ENCODE measurements at places on chromosomes 7 and 10.

GRCh38 chr7:106957766-106958165 is 86.7 kb upstream of the PRKAR2B start:
- no peak for DNase-seq

- no peak for DNase-seq
These were observed 455 bp downstream of the CUL2 start for GRCh38 chr10:35089611-35090161.

GRCh38 chr10:34771106-34771505 is 44.0 kb downstream of the PARD3 start:
- DNase-seq = no peak

DNA sequence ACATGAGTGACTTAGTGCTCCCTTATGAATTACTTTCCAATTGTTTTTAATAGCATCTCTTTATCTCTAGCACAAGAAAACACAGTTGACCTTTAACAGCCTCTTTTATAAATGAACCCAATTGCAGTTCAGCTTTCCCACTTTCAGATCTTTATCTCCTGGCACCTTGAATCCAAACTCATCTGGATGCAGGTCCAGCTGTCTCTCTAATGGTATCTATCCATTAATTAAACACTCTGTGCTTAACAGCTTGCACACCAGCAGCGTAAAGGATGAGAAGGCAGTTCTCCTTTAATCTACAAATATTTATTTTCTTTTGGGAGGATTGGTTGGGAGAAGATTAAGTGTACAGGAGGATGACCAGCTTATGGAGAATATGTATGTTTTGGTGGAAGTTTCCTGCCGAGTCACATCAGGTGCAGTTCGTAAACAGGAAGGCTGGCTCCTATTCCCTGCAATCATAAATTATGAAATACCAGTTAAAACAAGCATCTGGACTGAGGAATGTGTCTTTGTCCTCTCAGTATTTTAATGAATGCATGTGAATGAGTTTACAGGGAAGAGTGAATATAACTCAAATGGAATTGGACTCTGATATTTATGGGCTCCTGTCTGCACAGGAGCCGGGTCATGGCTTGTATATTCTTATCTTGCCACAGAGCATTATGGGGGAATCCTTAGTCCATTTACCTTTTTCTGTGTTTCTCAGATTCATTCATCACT is 232.7 kb downstream of the PHF14 start:
- DNase-seq = peak; percentile 7

DNA sequence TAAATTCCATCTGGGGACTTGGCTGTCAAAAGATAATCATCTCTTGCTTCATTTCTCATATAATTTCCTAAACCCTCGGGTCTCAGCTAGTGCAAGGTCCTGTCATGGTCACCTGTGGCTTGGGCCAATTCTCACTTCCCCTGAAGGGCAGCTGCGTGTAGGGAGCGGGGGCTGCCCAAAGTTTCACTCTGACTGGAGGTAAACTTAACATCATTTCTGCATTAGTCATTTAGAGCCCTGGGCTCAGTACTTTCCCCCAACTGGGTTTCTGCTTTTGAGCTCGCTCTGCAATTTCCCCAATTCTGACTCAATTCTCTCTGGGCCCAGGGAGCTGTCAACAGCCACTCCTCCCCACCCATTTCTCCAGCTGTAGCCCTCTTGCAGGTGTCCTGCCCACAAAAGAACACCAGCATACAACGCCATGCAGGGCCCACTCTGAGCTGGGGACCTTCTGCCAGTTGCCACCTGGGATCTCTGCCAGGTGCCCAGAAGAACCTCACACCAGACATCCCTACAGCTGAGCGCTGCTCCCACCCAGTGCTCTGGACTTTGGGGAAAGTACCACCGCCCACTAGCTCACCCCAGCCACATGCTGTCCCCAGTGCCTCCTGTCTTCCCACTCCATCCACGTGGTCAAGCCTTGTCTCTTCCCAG is 37.9 kb downstream of the VOPP1 start:
- no peak for DNase-seq

GRCh38 chr10:131722525-131723264 is 178.1 kb upstream of the PPP2R2D start:
- DNase-seq = no peak

DNA sequence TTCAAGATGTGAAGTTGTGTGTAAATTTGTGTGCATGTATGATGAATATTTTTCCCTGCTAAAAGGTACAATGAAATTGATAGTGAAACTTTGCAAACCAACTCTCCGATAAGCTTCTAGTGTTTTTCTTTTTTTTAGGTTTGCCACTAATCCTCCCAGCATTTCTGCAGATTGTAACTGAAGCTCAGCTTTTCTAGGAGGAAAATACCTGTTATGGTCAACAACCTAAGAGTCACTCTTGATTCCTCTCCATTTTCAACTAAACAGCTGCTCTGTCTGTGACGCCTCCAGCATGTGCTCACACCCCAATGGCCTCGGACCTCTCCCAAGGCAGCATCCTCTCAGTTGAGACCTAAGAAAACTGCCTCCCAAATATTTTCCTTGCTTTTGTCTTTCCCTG is 406.2 kb downstream of the KCNMA1 start:
- no peak for DNase-seq

DNA sequence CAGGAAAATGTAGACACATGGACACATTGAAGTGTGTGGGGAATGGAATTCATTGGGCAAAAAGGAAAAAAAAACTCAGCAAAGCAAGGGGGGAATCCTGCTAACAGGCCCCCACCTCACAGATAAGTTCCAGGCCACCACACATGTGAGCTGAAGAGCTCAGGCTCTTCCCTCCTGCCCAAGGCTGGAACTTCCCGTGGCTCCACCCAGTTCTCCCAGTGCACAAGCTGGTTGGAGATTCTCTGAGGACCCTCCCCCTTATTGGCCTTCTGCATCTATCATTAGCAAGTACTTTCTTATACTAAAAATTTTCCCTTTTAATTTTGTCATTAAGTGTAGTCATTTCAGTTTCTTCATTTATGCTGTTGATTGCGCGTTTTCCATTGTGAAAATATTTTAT is 190.8 kb downstream of the CCSER2 start:
- DNase-seq = no peak

DNA sequence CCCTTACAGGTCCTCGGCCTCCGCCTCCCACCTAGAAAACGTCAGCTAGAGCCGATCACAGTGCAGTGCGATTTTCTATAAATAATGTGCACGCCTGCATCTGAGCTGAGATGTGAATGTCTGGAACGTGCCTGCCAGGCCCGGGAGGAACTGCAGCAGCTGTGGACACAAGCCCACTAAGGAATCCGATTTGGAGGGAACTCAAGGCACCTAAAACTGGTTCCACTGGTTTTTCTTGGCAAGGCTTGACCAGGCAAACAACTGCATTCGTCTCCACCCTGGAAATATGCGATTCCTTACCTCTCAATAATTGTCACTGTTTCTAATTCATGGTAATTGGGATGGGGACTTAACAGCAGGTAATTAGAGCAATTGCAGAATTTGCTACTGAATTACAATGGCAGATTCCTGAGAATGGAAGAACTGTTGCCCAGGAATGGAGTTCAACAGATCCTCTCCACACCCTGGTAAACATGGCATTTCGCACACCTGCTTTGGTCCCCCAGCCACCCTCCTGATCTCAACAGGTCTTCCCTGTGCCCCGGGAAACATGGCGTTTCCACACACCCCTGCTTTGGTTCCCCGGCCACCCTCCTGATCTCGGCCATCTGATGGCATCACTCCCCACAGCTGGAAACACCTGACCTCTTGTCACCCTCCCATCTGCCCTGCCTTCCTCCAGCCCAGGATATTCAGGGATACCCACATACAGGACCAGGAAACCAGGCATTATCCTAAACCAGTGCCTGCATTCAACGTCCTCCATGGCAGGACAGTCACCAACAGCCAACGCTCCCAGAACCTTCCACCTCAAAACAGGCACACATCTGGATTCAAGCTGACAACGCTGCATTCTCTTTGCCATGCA is 76.0 kb downstream of the DIP2C start:
- DNase-seq = peak; percentile 67

DNA sequence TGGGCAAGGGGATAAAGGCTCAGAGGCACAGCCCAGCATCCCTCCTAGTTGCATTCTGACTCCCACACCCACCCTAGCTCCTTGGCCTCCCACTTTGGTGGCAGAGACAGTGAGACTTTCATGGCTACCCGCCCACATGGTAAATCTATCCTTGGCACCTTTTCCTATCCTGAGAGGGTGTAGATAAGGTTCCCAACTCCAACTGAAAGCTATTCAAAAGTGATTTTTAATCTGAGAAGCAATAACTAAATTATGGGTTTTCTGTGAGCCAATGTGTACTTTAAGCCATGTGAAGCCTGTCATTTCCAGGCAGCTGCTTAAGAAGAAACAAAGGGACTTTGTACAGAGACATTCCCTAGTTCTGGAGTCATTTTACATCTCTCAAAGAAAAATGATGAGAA is 9.1 kb downstream of the LAMB1 start:
- no peak for DNase-seq

GRCh38 chr10:47218803-47219202 is 81.2 kb upstream of the GDF10 start:
- no peak for DNase-seq

GRCh38 chr7:37346761-37347160 is 101.9 kb downstream of the ELMO1 start:
- DNase-seq = peak; percentile 53

GRCh38 chr7:11960621-11961020 is 128.6 kb upstream of the THSD7A start:
- no peak for DNase-seq

- no peak for DNase-seq
These were observed 328.1 kb downstream of the HGF start for GRCh38 chr7:81441750-81442149.

- no peak for DNase-seq
These were observed 97.8 kb downstream of the GALNT17 start for GRCh38 chr7:71229699-71230098.

GRCh38 chr10:86673216-86673826 is 5.0 kb downstream of the LDB3 start:
- DNase-seq = no peak

DNA sequence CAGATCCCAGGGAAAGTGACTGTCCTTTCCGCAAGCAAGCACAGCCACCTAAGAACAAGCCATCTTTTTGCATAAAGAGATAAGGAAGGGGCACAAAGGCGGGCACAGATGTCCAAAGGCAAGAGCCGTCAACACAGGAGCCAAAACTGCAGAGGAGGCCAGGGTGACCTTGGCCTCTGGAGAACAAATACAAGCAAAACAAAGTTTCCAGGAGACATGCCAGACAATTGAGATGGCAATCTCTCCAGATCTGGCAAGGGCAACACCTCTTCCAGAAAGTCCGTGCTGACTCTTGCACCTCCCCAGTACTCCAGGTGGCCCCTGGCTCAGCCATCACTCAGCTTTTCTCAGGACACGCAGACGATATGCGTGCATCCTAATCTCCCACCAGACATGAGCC is 58.2 kb downstream of the TEX36 start:
- no peak for DNase-seq

DNA sequence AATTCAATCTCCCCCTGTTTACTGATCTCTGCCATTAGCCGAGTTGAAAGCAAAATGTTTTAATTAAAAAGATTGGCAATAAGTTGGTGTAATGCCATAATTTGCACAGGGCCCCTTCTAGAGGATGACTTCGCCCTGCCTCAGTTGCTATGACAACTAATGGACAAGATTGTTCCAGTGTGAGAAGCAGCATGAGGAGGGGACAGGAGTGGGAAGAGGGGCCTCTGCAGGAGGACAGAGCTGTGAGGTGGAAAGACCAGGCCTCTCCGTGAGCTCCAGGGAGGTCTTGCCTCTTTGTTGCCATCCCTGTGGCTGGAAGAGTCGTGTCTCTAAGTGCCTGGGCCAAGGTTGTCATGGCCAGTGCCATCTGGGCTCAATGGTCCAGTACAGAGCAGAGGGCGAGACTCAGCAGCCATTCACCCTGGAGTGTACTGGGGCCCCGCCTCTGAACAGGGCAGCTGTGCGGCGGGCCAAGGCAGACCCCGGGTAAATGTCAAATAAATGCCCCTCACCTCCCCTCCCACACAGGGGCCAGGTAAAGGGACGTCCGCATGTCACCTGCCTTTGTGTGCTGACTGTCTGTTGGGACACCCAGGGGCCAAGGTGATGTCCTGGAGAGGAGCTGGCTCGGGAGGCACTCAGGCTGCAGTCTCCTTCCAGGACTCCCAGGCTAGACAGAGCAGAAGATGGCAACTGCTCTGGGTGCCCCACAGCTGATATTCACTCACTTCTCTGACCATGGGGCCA is 97.0 kb upstream of the RET start:
- no peak for DNase-seq

- DNase-seq = no peak
These were observed 33.7 kb downstream of the BAMBI start for GRCh38 chr10:28711041-28711440.

GRCh38 chr10:43120929-43121314 is 17.3 kb upstream of the CSGALNACT2 start:
- DNase-seq = no peak

DNA sequence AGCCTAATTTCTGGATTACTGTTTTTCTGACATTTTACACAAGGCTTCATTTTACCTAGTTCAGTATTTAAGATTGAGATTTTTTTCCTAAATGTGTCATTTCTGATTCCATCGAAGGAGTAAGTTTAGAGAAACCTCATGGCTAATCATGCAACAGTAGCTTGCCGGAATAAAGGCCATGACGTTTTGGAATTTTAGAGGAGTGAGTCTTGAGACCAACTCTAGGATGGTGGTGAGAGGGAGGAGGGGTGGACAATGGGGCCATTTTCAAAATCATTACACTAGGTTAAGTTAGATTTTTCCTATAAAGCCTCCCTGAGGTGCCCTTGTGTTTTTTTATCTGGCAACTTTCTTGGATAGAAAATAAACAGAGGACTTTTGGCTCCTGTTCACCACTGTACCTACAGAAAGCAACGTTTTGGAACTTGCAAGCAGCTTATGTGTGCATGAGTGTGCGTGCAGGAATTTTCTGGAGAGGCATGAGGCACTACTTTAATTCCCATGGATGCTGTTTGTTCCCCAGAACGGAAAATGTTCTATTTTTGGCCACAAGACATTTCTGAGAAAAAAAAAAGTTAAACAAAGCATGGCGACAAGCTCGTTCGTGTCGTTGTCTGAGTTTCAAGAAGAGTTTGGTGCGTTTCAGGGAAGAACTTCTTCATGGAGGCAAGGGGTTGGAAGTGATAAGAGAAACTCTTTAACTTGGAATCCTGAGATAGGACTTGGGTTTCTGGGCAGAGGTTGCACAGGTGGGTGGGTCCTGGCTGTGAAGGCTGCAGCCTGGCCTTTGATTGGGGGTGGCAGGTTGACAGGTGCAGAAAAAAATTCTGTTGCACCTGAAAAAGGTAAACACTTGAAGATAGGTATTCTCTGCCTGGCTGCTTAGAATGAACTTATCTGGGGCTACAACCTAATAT is 178.1 kb downstream of the PTEN start:
- DNase-seq = peak; percentile 6

DNA sequence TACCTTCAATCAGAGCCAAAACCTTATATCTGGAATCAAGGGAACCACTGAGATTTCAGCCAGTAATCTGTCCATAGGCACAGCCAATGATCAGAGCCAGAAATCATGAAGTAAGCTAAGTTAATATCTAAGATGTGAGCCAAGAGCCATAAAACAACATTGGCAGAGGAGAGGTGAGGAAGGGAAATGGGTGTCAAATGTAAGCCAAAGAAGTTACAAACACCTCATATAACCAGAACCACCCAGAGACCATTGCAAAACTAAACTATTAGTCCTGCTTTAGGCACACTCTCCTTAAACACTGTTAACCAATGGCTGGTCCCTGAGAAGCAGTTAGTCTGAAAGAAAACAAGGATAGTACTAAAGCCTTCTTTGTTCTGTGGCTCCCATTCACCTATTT is 173.1 kb downstream of the HPSE2 start:
- no peak for DNase-seq
